ENCODE measurements at places on chromosomes 1 and 21.

- no peak for DNase-seq
Measured at GRCh38 chr1:201655243-201655642, 116.3 kb downstream of the NAV1 start.

GRCh38 chr1:202965422-202965821 is 1.6 kb downstream of the CYB5R1 start:
- DNase-seq, result no peak

DNA sequence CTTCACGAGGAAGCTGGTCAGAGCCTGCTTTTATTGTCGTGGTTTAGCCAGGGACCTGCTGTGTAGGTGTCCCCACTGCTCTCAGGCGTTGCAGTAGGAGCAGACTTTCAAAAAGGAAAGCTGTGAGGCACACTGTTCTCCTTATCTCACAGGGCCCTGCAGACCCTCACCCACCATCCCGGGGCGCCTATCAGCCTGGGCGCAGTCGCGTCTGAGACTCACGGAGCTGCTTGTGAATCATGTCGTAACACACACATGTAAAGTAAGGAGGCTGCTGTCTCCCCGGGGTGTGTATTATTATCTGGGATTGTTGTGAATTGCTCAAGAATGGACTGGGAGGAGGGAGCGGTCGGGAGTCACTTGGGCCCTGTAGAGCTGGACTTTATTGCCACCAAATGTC is 17.4 kb downstream of the AJAP1 start:
- no peak for DNase-seq

DNA sequence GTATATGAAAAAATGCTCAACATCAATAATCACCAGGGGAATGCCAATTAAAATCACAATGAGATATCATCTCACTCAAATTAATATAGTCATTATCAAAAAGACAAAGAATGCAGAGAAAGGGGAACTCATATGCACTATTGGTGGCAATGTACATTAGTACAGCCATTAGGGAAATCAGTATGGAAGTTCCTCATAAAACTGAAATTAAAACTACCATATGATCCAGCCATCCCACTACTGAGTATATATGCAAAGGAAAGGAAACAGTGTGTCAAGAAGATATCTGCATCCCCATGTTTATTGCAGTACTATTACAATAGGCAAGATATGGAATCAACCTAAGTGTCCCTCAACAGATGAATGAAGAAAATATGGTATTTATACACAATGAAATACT is 32.1 kb upstream of the TEKT2 start:
- no peak for DNase-seq

- no peak for DNase-seq
Measured at GRCh38 chr1:236893626-236894545, 98.8 kb downstream of the MTR start.

DNA sequence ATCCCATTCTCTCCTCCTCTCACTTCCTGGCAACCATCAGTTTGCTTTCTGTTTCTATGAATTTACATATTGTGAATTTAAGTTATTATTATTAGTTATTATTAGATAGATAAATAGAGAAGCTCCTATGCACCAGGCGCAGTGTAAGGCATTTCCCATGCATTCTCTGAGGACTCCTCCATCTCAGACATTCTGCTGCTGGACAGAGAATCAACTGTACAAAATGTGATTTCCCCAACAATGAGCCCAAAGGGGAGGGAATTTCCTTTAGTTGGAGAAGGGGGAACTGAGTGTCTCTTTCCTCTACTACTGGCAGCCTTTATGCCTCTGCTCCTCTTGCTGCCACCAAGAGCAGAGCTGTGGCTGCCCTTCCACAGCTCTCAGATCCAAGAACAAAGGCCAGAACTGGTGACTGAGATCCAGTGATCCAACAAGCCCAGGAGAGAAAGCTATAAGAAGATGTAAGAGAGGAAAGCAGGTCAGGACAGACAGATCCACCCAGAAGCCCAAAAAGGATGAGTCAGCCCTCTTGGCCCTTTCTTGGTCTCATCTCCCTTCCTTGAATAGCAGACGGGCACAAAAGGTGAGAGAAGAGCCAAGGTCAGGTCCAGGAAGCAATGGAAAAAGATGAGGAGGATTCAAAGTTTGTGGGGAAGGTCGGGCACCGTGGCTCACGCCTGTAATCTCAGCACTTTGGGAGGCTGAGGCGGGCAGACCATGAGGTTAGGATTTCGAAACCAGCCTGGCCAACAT is 3.5 kb upstream of the IVL start:
- no peak for DNase-seq

GRCh38 chr1:3828391-3828790 is 28.6 kb downstream of the CEP104 start:
- DNase-seq, result no peak

DNA sequence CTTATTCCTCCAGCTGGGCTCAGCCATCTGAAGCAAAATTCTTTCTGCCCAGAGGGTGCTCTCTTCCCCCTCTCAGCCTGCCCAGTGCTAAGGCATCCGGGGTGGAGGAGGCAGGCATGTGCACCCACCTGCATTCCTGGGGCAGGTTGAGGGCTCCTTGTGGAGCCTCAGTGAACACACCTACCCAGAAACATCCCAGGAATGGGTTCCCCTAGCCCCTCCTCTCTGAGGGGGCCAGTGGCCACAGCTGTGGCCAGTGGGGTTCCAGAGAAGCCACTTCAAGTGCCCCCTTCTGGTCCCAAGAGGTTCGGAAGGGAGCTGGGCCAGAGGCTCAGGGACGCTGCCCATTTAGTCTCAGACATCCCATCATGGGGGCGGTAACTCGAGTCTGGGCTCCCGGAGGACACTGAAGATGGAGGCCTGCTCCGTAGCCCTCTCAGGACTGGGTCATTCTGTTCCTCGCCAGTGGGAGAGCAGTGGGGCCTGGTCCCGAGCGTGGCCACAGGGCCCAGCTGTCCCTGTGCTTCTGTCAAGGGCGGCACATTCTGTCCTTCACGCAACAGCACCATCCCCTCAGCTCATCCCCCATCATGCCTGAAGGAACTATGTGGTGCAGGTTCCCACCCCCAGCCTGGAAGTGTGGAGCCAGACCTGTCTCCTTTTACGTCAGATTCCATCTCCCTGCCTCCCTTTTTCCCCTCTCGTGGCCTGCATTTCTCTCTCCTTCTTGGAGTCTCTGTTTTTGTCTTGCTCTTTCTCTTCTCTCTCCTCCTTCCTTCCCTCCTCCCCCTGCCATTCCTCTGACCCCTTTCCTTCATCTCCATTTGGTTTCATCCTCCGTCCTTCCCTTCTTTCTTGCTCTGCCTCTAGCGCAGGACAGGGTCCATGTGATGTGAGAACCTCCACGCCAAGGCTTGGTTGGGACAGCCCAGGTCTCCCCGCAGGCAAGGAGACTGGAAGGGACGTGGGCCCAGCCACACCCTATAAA is 49.6 kb upstream of the KDM4A start:
- no peak for DNase-seq

GRCh38 chr1:59113876-59114457 is 182.9 kb upstream of the FGGY start:
- no peak for DNase-seq

- DNase-seq, result no peak
Measured at GRCh38 chr1:178371235-178371634, 125.5 kb downstream of the CLEC20A start.
